ENCODE measurements at places on chromosomes 6 and 20. TPM values are rescaled to one million over a fixed set of nuclear protein-coding genes. Genes with fewer than 3 reads are reported as not detected.

DNA sequence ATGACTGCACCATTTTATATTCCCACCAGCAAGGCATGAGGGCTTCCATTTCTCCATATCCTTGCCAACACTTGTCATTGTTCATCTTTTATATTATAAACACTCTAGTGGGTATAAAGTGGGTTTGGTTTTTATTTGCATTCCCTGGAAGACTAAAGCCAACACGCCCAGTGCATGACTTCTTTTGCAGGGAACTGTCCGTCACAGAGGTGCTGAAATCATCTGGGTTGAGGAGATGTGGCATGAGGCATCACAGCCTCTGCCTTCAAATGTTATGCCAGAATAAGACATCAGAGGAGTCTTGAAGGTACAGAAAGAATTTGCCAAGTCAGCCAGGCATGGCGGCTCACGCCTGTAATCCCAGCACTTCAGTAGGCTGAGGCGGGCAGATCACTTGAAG, 29.9 kb upstream of the FAM210B start:
- no peak for DNase-seq

The RBPJL gene
- not detected for total RNA-seq

The CASS4 gene
- total RNA-seq = 14.2 TPM

The PDCD2 gene
- 74.9 TPM for total RNA-seq
